Aorta (tissue), 5 donors: ENCODE measurements at places on chromosomes 1 and 21. TPM values are rescaled to one million over a fixed set of nuclear protein-coding genes. Genes with fewer than 3 reads are reported as not detected.

DNA sequence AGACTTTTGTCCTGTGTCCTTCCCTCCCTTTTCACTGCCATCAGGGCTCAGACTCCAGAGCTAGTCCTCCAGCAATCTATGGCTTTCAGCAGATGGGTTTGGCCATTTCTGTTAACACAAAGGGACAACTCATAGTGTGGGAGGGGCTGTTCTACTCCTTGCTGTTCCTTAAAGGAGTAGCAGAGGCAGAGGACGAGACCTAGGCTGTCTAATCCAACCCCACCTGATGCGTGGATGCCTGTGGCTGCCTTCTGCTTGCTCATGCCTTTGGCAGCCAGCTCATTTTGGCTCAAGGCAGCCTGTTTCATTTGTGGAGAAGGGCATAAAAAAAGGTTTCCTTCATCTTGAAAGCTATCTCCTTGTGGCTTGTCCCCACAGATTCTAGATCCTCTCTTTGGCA is 27.0 kb downstream of the MFSD2A start:
- no peak for DNase-seq

- no peak for DNase-seq
Observed at GRCh38 chr1:172203135-172203823, 217.2 kb upstream of the C1orf105 start.

- no peak for DNase-seq
Observed at GRCh38 chr1:201274616-201275252, 8.6 kb upstream of the PKP1 start.

DNA sequence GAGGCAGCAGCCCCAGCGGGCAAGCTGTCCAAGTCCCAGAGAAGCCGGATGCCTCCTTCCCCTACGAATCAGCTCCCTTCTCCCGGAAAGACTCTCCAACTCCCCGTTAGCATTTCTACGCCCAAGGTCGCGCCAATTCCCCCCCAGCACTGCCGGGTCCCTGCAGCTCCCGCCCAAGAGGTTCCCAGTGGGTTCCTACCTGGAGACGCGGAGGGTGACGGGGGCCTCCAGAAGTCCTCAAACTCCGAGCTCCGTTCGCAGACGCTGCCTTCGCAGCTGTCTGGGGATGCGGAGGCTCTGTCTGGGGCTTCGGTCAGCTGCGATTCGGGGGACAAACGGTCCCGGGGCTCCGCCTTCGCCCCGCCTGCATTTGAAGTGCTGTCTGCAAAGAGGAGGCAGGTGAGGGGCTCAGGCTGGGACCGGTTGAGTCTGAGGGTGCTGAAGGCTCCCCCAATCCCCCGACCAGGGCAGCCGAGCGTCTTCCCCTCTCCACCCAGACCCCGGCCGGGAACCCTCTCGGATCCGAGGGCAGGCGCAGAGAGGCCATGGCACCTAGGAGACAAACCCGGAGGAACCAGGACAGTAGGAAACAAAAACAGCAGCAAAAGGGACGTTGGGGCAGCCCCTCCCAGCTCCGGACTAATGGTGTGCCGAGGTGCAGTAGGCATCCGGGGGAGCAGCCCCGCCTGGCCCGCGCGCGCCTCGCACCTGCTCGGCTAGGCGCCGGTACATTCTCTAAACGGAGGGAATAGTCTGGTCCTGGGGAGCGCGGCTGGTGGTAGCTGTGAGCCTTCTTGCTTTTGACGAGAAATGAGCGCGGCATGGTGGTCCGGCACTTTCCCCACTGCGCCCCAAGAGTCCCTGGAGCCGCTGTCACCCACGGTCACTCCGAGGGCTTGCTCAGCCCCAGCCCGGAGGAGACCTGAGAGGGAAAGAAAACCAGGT is 3.8 kb downstream of the GFI1 start:
- no peak for DNase-seq

- no peak for DNase-seq
Observed at GRCh38 chr1:111965781-111966443, 23.6 kb downstream of the KCND3 start.

Gene RBM11
- total RNA-seq: 1.4 TPM

Gene DCST2
- total RNA-seq: 0.75 TPM
